ENCODE measurements at places on chromosomes 4 and X.

GRCh38 chrX:79708581-79708980, 306.0 kb upstream of the TBX22 start:
- DNase-seq = no peak

- no peak for DNase-seq
Measured at GRCh38 chrX:56932653-56933339, 62.5 kb downstream of the SPIN3 start.

GRCh38 chr4:92968556-92968955, 664.8 kb downstream of the GRID2 start:
- DNase-seq = no peak

- DNase-seq = no peak
Measured at GRCh38 chr4:104408878-104409277, 85.8 kb downstream of the CXXC4 start.

DNA sequence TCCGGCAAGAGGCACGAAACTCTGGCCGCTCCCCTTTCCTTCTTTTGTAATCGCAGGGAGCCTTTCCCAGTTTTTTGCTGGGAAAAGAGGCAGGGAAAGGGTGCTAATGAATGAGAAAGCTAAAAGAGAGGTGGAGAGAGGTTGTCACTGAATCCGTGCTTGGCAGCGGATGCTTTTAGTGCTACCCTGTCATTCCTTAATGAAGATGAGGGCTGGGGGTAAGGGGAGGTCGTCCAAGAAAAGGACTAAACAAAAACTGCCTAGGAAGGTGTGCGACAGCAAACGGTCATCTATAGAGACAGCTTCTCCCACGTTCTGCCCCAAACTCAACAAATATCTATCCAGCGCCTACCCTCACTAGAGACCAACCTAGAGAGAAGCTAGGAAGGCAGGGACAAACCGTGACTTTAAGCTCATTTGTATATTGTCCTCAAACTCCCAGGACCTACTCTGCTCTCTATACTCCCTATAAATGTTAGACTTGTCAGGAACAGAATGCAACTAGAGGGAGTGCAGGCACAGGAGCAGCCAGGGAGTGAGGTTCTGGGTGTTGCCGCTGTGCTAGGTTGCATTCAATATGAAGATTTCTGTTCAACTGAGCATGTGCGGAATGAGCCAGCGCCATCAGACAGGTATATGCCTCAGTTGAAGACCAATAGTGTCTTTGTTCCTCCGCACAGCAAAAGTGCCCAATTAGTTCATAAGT, 777 bp upstream of the CASK start:
- no peak for DNase-seq

- DNase-seq = no peak
Measured at GRCh38 chr4:188993871-188994270, 854.6 kb downstream of the TRIML1 start.

DNA sequence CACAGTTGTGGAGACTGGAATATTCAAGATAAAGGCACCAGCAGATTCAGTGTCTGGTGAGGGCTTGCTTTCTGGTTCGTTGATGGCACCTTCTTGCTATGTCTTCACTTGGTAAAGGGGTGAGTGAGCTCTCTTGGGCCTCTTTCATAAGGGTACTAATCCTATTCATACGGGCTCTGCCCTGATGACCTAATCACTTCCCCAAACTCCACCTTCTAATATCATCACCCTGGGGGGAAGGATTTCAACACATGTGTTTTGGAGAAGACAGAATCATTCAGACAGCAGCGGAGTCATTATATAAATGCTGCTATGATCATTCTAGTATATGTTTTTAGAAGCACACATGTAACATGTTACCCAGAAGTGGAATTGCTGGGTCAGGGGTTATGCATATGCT, 295.3 kb upstream of the CTSO start:
- no peak for DNase-seq

DNA sequence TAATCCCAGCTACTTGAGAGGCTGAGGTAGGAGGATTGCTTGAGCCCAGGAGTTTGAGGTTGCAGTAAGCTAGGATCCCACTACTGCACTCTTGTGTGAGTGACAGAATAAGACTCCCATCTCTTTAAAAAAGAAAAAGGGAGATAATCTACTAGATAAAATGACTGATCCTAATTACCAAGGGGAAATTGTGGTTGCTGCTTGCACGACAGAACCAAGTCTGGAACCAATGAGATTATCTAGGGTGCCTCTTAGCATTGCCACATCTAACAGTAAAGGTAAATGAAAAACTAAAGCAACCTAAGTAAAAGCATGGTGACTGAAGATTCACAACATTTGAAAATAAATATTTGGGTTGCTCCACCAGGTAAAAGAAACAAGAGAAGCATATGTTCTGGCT, 185.1 kb downstream of the PDHA2 start:
- DNase-seq = no peak

DNA sequence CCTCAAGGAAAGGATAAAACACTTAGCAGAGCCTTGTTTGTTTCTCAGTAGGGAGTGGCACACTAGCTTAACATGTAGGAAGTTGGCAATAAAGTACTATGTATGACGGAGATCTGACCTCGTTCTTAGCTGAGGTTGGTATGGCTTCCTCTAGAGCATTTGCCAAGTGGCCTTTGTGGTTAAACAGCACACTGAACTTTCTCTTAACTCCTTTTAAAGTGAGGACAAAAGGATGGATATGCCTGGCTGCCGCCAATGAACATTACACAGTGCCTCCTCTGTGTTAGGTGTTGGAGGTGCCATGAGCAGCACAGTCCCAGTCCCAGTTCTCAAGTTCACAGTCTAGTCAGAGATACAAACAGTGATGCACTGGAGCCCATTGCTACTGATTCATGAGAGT, 54.4 kb downstream of the VGLL1 start:
- DNase-seq = no peak

DNA sequence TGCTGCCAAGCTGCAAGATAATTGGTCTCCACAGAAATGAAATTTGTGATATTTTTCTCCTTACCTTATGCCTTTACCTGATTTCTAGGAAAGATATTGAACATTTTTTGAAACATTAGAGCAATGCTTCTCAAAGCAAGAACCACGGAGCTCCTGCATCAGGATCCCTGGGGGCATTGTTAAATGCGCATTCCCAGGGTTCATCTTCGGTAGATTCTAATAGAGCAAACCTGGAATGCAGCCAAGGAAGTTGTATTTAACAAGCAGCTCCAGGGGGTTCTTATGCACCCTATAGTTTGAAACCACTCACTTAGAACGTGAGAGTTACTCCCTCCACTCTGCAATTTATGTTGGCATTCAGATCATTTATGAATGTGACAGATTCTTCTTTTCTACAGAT, 126.2 kb downstream of the SLC39A8 start:
- DNase-seq = no peak

- no peak for DNase-seq
Measured at GRCh38 chrX:68719904-68720614, 72.6 kb downstream of the STARD8 start.

- DNase-seq = no peak
Measured at GRCh38 chr4:175054980-175055379, 136.8 kb downstream of the ADAM29 start.

GRCh38 chr4:146472404-146472803, 49.3 kb downstream of the SLC10A7 start:
- DNase-seq = no peak

GRCh38 chr4:94160774-94161173, 46.9 kb upstream of the SMARCAD1 start:
- no peak for DNase-seq

DNA sequence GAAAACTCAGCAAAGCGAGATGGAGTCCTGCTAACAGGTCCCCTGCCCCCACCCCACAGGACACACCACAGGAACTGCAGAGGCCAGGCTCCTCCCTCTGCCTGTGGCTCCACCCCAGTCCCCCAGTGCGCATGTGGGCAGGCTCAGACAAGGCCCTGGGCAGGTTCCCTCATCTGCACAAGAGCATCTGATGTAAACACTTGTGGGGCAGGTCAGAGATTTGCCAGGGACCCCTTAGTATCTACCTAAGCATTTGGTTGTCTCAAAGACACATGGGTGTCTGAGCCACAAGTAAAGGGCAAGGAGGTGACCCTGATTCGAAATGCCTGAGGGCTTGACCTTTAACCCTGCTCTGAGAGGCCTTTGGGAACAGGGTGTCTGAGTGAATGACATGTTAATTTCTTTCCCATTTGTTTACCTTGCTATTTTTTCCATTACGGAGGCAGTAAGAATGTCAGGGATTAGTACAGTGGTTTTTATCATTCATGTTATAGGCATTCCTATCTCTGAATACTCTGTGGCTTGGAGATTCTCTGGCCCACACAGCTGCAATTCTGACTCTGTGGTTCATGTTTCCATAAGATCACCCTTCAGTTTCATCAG, 85.3 kb downstream of the ZNF518B start:
- no peak for DNase-seq

GRCh38 chr4:163703251-163703650, 208.8 kb downstream of the TMA16 start:
- DNase-seq = no peak

DNA sequence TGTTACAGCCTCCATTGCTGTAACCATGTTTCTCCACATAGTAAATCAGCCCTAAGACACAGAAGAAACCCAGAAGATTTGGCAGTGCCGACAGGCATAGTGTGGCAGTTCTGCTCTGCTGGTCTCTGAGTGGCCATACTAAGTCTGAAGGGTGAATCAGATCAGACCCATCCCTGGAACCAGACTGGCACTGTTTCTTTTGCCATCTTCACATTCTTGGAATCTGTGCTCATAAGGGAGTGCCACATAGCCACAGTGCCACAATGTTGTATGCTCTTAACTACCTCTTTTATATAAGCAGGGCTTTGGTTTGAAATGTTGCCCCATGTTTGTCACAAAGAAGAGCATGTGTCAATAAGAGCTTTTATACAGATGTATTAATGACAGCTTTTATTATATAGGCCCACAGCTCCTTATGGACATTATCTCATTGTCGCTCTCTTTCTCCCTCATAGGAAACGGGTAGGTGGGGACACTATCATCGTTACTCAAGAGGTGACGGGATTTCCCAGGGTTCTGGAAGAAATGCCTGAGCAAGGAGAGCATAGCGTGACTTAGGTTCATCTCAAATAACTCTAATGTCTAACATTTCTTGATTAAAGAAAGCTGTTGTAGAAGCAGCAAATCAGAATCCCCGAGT, 128.2 kb downstream of the CBR4 start:
- DNase-seq = no peak

GRCh38 chrX:153491351-153491914, 3.3 kb upstream of the BGN start:
- DNase-seq = no peak

Data from stimulated activated CD8-positive, alpha-beta memory T cell treated with anti-CD3 and anti-CD28 coated beads, Interleukin-7, amount 100 ng/mL, for 24 hours (primary cell).